Activated CD4-positive, alpha-beta T cell treated with anti-CD3 and anti-CD28 coated beads, Interleukin-2, amount 50 U/mL, for 1 hour (primary cell): ENCODE measurements at places on chromosomes 4 and X.

- DNase-seq, result no peak
Observed at GRCh38 chr4:43411226-43411625, 518.7 kb downstream of the GRXCR1 start.

DNA sequence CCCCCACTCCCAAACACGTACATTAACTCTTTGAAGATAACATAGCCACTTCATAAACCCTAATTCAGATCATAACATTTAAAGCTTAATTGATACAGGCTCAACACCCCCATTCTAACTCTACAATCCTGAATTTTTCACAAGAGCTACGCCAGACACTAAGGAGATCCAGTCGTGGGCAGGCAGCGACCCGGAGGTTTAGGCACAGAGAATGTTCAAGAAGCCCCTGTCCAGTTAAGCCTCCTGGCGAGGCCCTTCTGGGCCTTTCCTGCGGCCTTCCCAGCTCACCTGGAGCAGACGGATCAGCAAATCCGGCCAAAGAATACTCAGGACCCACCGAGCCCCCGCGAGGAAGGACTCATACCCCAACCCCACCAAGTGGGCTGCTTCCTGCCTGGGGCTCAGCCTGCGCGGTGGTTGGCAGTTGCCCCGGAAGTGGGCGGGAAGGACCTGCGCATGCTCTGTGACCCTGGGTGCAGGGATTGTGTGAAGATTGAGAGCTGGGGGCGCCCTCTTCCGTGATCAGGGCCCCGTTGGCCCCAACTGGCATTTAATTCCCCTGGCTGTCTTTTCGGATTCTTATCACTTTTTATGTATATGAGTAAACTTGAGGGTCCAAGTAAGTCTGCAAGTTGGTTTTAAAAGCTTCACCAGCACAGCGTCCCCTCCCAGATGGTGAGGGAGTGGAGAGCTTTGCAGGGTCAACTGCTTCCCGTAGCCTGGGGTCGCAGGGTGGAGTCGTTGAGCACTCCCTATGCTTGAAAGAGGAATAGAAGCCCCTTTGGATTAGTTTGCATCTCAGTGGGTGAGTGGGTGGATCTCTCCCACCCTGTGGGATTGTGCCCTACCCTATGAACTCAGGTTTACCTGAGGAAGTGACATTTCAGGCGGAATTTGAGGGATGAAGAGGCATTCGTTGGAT lies at the start of gene TRIM61:
Gene TRIM61, minus strand, starts transcription at position 415 of the 922 bp plus-strand sequence. CDS start 7,655 bp downstream, outside the sequence.
- DNase-seq, result peak; percentile 31

- no peak for DNase-seq
Observed at GRCh38 chr4:41751449-41752061, 3.0 kb upstream of the PHOX2B start.

DNA sequence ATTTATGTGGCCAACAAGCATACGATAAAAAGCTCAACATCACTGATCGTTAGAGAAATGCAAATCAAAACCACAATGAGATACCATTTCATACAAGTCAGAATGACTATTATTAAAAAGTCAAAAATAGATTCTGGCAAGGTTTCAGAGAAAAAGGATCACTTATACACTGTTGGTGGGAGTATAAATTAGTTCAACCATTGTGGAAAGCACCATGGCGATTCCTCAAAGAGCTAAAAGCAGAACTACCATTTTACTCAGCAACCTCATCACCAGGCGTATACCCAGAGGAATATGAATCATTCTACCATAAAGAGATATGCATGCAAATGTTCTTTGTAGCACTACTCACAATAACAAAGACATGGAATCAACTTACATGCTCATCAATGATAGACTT lies 478.7 kb upstream of the GALNTL6 start:
- no peak for DNase-seq

DNA sequence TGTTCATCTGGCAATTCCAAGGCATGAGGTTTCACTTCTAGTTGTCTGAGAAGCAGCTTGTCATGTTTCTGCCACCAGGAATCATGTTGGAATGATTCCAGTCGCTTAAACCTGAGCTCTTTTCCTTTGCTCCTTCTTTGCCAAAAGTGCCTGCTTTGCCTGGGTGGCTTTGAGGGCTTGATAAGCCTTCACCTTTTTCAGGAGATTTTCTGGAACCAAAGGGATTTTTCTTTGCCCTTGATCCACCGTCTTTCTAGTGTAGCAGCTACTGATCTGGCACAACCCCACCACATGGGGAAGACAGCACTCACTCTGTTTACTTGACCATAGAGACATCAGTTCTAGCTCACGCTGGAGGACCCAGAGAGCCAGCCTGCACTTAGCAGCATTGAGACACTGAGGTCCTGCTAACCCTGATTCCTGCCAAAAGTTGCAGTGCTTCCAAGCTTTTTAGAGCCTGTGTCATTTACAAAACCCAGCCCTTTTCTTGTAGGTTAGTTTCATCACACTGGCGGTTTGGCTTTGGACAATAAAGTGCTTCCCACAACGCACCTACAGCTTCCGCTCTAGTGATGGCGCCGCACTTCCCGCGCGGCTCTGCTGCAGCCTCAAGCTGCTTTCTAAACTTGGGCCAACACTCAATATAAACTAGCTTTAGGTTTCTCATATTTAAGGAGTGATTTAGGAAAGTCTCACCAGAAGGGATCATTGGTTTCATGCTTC lies 7.3 kb upstream of the CCNI start:
- DNase-seq, result no peak

GRCh38 chrX:50157545-50158135 lies 43.2 kb downstream of the AKAP4 start:
- no peak for DNase-seq

- no peak for DNase-seq
Observed at GRCh38 chr4:11623726-11624037, 195.0 kb upstream of the HS3ST1 start.

- no peak for DNase-seq
Observed at GRCh38 chrX:121008920-121009319, 23.4 kb upstream of the CT47A1 start.

DNA sequence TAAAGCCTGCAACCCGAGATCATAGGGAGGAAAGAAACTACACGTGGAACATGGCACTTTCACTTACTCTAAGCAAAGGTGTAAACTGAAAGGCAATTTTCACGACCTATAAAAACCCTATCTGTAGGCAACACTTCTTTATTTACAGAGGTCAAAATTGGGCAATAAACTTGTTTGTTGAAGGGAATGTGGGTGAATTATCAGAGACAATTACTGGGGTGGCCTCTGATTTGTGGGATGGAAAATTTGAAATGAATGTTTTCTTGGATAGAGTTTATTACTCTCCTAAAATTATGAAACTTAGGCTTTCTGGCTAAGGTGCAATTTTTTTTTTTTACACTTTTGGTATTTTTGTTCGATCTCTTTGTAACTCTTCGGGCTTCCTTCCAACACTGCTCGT lies 734.1 kb upstream of the TENM3 start:
- DNase-seq, result no peak

- no peak for DNase-seq
Observed at GRCh38 chr4:169338241-169338640, 67.5 kb upstream of the SH3RF1 start.

GRCh38 chr4:163091685-163092034 lies 75.0 kb downstream of the NAF1 start:
- DNase-seq, result no peak

DNA sequence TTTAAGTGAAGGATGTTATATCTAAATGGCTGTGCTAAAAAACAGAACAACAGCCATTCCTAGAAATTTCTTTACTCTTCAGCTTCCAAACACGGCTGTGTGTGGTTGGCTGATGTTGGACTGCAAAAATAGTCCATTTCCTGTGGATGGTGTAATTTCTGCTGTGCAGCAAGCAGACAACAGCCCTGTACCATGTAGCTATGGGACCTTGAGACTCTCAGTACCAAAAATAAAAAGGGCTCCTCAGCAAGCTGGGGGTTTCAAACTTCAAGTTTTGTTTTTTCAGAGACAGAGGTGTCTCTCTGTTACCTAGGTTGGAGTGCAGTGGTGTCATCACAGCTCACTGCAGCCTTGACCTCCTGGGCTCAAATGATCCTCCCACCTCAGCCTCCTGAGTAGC lies 18.1 kb downstream of the CD40LG start:
- DNase-seq, result no peak

DNA sequence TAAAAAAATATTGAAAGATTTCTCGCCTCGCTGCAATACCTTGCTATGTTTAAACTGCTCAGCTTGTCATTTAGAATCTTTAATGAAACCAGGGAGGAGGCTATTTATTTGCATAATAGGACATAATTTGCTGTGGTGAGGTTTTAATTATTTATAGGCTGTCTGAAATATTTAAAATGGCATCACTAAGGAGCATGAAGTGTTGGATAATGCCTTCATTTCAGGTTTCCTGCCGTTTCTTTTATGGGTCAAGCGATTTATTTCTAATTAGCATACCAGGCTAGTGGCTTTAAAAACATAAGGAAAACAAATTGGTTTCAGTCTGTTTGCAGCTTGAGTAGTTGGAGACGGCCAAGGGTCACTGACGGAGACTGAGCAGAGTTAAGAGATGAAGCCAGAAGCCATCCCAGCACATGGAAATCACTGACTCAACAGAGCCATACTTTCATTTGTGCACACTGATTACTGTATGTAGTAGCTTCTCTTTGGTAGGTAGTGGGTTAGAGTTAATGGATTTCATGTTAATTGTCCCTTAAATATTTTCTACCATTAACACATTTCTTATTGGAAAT lies 1962.4 kb upstream of the TENM3 start:
- no peak for DNase-seq

GRCh38 chrX:47850901-47851300 lies 14.2 kb downstream of the ZNF81 start:
- no peak for DNase-seq

DNA sequence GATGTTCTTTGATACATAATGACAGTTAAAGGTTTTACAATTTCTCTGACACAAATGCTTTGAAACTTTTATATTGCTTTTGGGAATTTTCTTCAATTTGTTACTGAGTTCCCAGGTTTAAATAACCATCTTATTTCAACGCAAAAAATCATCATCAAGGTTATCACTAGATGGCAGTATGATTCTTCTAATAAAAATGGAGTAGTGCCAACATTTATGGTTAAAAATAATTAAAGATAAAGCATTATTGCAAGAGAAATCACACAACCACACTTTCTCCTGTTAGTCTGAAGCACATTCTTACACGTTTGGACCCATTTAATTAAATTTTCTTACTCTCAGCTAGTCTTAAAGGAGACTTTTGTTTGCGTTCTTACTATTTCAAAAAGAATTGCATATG lies 611.3 kb upstream of the CPXCR1 start:
- DNase-seq, result no peak

- no peak for DNase-seq
Observed at GRCh38 chrX:40474645-40475044, 106.1 kb upstream of the ATP6AP2 start.

GRCh38 chr4:79017481-79017880 lies 78.2 kb upstream of the PAQR3 start:
- DNase-seq, result no peak
